Nephron progenitor cell (in vitro differentiated cells): ENCODE measurements at places on chromosomes 7 and 10.

GRCh38 chr7:51123322-51124019 is 193.1 kb downstream of the COBL start:
- no peak for DNase-seq

GRCh38 chr7:22435105-22435504 is 64.9 kb downstream of the STEAP1B start:
- no peak for DNase-seq

- no peak for DNase-seq
Observed at GRCh38 chr10:13294784-13295183, 5.1 kb downstream of the PHYH start.

DNA sequence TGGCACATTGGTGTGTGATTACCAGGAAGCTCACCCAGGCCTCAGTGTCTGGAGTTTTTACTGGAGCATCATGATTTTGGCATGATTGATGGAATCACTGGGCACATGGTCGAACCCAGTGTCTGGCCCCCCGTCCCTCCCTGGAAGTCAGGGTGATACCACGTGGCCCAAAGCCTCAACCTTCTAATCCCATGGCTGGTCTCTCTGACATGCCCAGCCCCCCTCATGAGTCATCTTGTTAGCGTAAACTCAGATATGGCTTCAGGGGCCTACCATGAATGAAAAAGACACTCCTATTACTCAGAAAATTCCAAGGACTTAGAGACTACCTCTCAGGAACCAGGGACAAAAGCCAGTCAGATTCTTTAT is 109.3 kb downstream of the GRK5 start:
- DNase-seq = no peak

GRCh38 chr7:65746398-65746669 is 126.5 kb upstream of the VKORC1L1 start:
- no peak for DNase-seq

DNA sequence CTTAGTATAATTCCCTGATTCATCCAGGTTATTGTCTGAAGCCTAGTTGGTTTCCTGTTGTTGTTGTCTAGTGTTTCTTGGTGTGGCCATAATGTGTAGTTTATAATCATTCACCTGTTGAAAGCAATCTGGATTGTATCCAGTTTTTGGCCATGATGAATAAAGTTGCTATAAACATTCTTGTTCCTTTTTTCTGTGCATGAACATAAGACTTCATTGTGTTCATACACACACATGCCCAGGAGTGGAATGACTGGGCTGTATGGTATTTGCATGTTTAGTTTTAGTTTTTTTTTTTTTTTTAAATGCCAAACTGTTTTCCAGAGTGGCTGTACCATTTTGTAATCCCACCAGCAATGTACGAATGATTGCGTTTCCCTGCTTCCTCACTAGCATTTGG is 349.8 kb downstream of the SDK1 start:
- DNase-seq = no peak
